ENCODE measurements at places on chromosomes 5 and 9.
A peak's percentile ranks its signal among the peaks of the same experiment; 100 is the strongest.

DNA sequence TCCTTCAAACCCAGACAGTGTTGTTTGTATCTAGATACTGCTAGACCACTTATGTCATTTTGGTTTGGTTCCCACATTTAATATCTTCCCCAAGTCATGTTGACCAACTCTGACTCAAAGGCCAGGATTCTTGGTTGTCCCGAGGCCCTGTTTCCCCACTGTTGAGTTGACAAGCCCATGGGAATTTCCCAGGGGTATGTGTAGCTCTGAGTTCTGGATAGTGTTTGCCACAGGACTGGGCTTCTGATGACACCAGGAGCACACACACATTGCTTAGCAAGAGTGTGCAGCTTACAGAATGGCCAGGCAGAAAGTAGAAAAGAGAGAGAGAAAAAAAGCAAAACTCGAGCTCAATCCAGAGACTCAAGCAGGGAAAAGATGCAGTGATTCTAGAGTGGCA is 214.4 kb downstream of the NXNL2 start:
- H3K4me1 ChIP-seq: no peaks in the 10 kb centered on the region
- H3K4me3 ChIP-seq: no peak overlapping the region
- H3K36me3 ChIP-seq: no peaks in the 10 kb centered on the region
- no peak for DNase-seq
- H3K27me3 ChIP-seq: no peaks in the 10 kb centered on the region
- no peak overlapping the region for H3K27ac ChIP-seq

GRCh38 chr5:15487228-15487627 is 12.8 kb upstream of the FBXL7 start:
- no peak overlapping the region for H3K27ac ChIP-seq
- DNase-seq: no peak
- H3K4me1 ChIP-seq: no peaks in the 10 kb centered on the region
- no peaks in the 10 kb centered on the region for H3K27me3 ChIP-seq
- no peak overlapping the region for H3K4me3 ChIP-seq

- DNase-seq: no peak
- H3K4me3 ChIP-seq: no peak overlapping the region
- H3K4me1 ChIP-seq: peaks cover 97% of the 10 kb centered on the region
- peaks cover 21% of the 10 kb centered on the region for H3K36me3 ChIP-seq
- H3K27ac ChIP-seq: peak overlapping the region; percentile 25
These were observed 50.5 kb downstream of the SEMA4D start for GRCh38 chr9:89447416-89447815.

- DNase-seq: no peak
- H3K36me3 ChIP-seq: no peaks in the 10 kb centered on the region
- no peak overlapping the region for H3K4me3 ChIP-seq
- no peaks in the 10 kb centered on the region for H3K27me3 ChIP-seq
- H3K4me1 ChIP-seq: peaks cover 28% of the 10 kb centered on the region
These were observed 21.1 kb downstream of the CORO2A start for GRCh38 chr9:98171176-98171925.

DNA sequence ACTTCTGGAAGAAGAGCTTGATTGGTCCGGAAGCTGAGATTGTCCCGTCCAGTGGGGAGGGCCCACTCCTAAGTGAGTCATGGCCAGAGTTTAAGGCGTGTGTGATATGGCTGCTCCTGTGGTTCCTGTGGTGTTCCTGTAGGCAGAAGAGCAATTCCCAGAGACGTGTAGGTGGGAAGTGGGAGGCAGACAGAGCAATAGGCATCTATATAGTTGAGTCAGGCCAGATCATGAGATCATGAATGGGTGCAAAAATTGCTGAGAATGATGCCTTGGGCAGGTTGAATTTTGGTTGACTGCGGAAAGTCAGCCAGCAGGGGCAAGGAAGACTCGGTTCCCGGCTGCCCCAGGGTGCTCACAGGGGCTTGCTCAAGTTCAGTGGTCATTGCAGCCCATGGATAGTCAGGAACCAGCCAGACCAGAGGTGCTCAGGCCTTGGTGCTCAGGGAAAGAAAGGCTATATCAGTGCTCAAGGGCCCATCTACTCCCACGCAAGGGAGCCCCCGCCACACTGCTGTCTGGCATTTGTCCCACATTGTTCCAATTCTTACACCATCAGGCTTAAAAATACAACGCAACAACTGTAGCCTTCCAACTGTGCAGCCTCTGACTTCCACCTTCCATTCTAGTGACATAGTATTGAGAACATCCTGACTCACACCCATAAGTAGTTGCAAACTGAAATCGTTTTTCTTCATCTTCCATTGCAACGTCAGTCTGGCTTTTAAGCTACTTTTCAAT is 21.0 kb upstream of the GSN start:
- no peak overlapping the region for H3K4me3 ChIP-seq
- no peak for DNase-seq
- no peaks in the 10 kb centered on the region for H3K27me3 ChIP-seq
- H3K36me3 ChIP-seq: no peaks in the 10 kb centered on the region
- no peak overlapping the region for H3K27ac ChIP-seq

GRCh38 chr5:57932761-57933160 is 450.1 kb upstream of the ACTBL2 start:
- DNase-seq: no peak
- no peaks in the 10 kb centered on the region for H3K27me3 ChIP-seq
- H3K4me1 ChIP-seq: no peaks in the 10 kb centered on the region
- no peaks in the 10 kb centered on the region for H3K36me3 ChIP-seq
- no peak overlapping the region for H3K27ac ChIP-seq
- no peak overlapping the region for H3K4me3 ChIP-seq

GRCh38 chr5:32098291-32098690 is 75.8 kb downstream of the GOLPH3 start:
- no peaks in the 10 kb centered on the region for H3K27me3 ChIP-seq
- H3K36me3 ChIP-seq: peaks cover 12% of the 10 kb centered on the region
- H3K4me1 ChIP-seq: no peaks in the 10 kb centered on the region
- DNase-seq: no peak
- H3K27ac ChIP-seq: no peak overlapping the region

- H3K4me3 ChIP-seq: no peak overlapping the region
- H3K4me1 ChIP-seq: no peaks in the 10 kb centered on the region
- no peaks in the 10 kb centered on the region for H3K36me3 ChIP-seq
- no peaks in the 10 kb centered on the region for H3K27me3 ChIP-seq
- no peak for DNase-seq
These were observed 11.7 kb downstream of the CER1 start for GRCh38 chr9:14710804-14711203.

GRCh38 chr5:149434162-149435014 is 55.3 kb upstream of the IL17B start:
- no peak overlapping the region for H3K27ac ChIP-seq
- H3K4me3 ChIP-seq: no peak overlapping the region
- H3K4me1 ChIP-seq: peaks cover 3% of the 10 kb centered on the region
- no peaks in the 10 kb centered on the region for H3K27me3 ChIP-seq

DNA sequence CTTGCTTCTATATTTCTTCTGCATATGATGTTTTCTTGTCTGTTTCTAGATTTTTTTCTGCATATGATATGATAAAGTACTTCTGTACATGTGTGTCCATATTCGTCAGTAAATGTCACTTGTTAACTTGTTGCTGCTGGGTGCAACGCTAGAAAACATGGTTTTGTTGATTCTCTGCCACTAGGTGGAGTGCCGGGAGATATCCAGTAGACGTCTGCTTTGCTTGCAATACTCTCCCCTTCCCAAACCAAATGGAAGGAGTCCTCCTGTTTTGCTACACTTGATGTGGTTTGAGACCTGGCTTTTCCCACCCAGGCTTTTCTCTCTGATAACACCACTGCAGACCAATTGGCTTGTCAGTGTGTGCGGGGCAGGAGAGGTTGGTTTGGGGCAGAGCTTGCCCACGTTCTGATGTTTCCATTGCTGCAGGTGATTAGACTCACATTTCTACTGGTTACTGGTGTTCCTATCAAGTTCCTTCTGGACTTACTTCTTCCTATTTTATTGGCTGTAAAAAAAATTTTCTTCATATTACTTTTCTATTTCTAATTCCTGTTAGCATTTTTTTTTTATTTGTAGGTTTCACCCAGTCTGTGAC is 900.0 kb upstream of the CDH10 start:
- no peaks in the 10 kb centered on the region for H3K27me3 ChIP-seq
- no peak overlapping the region for H3K4me3 ChIP-seq
- DNase-seq: no peak
- H3K27ac ChIP-seq: no peak overlapping the region
- no peaks in the 10 kb centered on the region for H3K36me3 ChIP-seq
- no peaks in the 10 kb centered on the region for H3K4me1 ChIP-seq

DNA sequence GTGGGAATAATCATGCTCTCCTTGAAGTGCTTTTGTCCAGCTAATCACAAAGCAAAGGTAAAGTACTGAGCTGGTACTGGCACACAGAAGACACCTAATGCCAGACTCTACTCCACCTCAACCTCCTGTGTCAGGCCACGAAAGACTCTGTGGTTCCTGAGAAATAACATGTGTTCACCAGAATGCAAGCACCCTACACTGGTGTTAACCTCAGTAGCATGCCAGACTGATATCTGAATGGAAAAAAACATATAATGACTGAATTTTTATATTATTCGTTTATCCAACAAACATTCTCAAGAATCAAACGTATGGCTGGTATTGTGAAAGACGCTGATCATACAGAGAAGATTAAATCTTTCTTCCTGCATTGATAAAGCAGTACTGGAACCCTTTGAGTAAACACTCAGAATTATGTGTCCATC is 97.1 kb upstream of the IFNE start:
- H3K27me3 ChIP-seq: no peaks in the 10 kb centered on the region
- no peak overlapping the region for H3K4me3 ChIP-seq
- peak; percentile 65 for DNase-seq

DNA sequence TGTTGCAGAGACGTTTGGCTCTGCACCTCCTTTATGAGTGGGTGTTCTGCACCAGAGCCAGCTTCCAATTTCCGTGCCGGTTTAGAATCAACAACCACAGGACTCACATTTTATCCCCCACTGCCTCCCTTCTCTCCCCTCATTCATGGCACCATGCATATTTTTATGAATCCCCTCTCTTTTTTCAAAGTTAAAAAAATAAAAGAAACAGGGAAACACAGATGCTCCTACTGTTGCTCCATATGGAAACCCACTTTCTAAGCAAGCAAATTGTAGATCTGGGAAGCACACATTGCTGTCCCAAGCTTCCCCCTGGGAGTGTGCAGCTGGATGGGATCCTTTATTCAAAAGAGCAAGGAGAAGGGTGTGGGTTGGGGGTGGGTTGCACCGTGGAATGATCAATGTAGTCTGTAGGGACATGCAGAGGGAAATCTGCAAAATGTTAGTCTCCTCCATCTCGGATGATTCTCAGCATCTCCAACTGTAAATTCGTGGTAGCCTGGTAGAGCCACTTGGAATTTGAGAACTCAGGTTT is 410.0 kb upstream of the ADAMTSL1 start:
- no peaks in the 10 kb centered on the region for H3K36me3 ChIP-seq
- H3K27ac ChIP-seq: no peak overlapping the region
- no peak overlapping the region for H3K4me3 ChIP-seq
- H3K4me1 ChIP-seq: no peaks in the 10 kb centered on the region
- no peak for DNase-seq
- no peaks in the 10 kb centered on the region for H3K27me3 ChIP-seq

- H3K27me3 ChIP-seq: no peaks in the 10 kb centered on the region
- no peaks in the 10 kb centered on the region for H3K36me3 ChIP-seq
- no peaks in the 10 kb centered on the region for H3K4me1 ChIP-seq
These were observed 231.1 kb downstream of the FAM170A start for GRCh38 chr5:119860463-119860862.

GRCh38 chr5:151742870-151743294 is 15.5 kb downstream of the ATOX1 start:
- H3K27ac ChIP-seq: no peak overlapping the region
- H3K36me3 ChIP-seq: no peaks in the 10 kb centered on the region
- no peak for DNase-seq
- peaks cover 35% of the 10 kb centered on the region for H3K4me1 ChIP-seq
- H3K4me3 ChIP-seq: no peak overlapping the region
- no peaks in the 10 kb centered on the region for H3K27me3 ChIP-seq

- DNase-seq: no peak
- no peak overlapping the region for H3K27ac ChIP-seq
- no peaks in the 10 kb centered on the region for H3K36me3 ChIP-seq
- H3K27me3 ChIP-seq: no peaks in the 10 kb centered on the region
- no peaks in the 10 kb centered on the region for H3K4me1 ChIP-seq
These were observed 65.0 kb upstream of the DAP start for GRCh38 chr5:10825897-10826644.

DNA sequence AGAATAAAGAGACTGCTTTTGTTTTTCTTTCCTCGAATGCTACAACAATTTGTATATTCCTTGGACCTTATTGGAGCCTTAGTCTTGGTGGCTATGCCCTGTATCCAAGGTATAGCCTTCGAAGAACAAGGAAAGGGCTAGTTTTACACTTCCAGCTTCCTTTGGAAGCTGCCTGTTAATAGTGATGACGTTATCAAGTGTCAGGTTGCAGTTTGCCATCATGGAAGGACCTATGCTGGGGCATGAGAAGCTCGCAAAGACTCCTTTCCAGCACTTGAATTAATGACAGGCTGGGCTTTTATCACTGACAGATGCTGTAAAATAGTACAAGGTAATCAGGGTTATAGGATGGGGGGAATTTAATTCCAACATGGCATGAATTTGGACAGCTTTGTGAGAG is 157.9 kb downstream of the KDM4C start:
- no peak for DNase-seq
- no peak overlapping the region for H3K27ac ChIP-seq
- H3K27me3 ChIP-seq: no peaks in the 10 kb centered on the region
- no peaks in the 10 kb centered on the region for H3K4me1 ChIP-seq

- H3K27ac ChIP-seq: no peak overlapping the region
- no peak overlapping the region for H3K4me3 ChIP-seq
- no peaks in the 10 kb centered on the region for H3K4me1 ChIP-seq
These were observed 62.3 kb downstream of the LPAR1 start for GRCh38 chr9:110975969-110976368.

DNA sequence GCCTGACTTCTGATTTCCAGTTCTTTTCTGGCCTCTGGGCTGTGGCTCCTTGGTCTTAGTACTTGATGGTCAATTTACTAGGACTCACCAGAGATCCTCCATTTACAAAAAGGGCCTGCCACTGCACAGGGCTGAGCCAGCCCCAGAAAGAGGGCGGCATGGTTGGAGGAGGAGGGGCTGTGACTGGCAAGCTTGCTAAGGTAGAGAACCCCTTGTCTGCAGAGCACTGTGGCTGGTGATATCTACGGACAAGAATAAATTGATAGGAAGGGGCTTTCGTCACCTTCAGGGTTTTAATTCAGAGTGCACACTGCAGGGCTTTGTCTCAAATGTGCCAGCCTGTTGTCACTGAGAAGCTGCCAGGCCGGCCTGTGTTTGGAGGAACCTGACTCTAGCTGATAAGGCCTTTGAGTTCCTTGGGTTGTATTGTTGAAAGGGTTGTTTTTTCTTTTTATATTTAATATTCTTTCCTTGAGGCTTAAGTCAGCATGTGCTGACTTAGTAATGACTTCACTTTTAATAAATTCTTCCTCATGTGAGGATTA is 15.1 kb downstream of the SLC22A5 start:
- H3K4me1 ChIP-seq: peaks cover 20% of the 10 kb centered on the region
- H3K27ac ChIP-seq: no peak overlapping the region
- H3K36me3 ChIP-seq: no peaks in the 10 kb centered on the region
- no peak for DNase-seq
- H3K27me3 ChIP-seq: no peaks in the 10 kb centered on the region

GRCh38 chr5:140883927-140884697 is 2.2 kb downstream of the PCDHA13 start:
- H3K4me1 ChIP-seq: no peaks in the 10 kb centered on the region
- H3K27me3 ChIP-seq: no peaks in the 10 kb centered on the region
- DNase-seq: no peak
- no peaks in the 10 kb centered on the region for H3K36me3 ChIP-seq
- H3K27ac ChIP-seq: no peak overlapping the region
